ENCODE measurements at places on chromosomes 16 and 17. TPM values are rescaled to one million over a fixed set of nuclear protein-coding genes. Genes with fewer than 3 reads are reported as not detected.

Gene MVD
- 127 TPM for total RNA-seq

Gene KRTAP9-2
- total RNA-seq = not detected

Gene CRAMP1
- 27.3 TPM for total RNA-seq

Gene CYBA
- total RNA-seq = 351 TPM

Gene KCNH6
- total RNA-seq = not detected

Gene FBXW10
- total RNA-seq = 0.11 TPM

Gene KRTAP4-9
- total RNA-seq = not detected

Gene TM4SF5
- 9.9 TPM for total RNA-seq

Data from Caco-2 (cell line).